NCI-H345 (cell line): ENCODE measurements at places on chromosomes 1 and 21.
A peak's percentile ranks its signal among the peaks of the same experiment; 100 is the strongest.

GRCh38 chr1:204483791-204484190 lies 10.8 kb downstream of the PIK3C2B start:
- DNase-seq = no peak

- DNase-seq = no peak
These were observed 6.2 kb downstream of the DHX9 start for GRCh38 chr1:182845379-182845778.

GRCh38 chr1:225651376-225651871 lies 1.5 kb downstream of the ENAH start:
- DNase-seq = peak; percentile 24

DNA sequence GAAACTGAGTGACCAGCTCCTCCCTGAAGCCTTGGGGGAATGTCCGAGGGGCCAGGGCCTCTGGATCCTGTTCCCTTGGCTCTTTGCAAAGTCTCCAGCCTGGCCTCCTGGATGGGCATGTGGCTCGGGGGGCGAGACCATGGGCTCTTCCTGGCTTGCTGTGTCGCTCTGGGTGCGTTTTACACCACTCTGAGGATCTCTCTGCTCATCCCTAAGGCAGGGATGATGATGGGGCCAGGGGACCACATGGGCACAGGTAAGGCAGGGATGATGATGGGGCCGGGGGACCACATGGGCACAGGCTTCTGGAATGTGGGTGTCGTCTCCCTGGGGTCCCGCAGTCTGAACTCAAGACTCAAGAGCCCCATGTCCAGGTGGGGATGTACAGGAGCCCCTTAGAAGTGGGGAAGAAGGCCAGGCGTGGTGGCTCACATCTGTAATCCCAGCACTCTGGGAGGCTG lies 17.7 kb downstream of the TP73 start:
- DNase-seq = no peak

DNA sequence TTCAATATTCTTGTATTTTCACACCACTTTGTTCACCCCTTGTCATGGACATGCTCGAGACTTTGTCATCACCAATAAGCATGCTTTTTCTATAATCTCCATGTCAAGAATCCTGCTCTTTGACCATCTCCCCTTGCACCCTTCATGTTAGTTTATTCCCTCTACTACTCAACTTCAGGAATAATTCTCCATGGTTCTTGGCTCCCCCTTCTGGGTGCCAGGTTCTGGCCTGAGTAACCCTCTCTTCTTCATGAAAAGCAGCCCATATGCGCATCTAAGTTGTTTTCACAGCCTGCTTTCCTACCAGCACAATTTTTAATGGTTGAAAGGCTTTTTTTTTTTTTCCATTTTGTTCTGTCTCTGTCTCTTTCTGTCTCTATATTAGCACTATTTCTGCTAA lies 160.7 kb downstream of the LEPR start:
- no peak for DNase-seq

GRCh38 chr1:110310300-110310699 lies 28.9 kb upstream of the RBM15 start:
- no peak for DNase-seq

GRCh38 chr1:116201911-116202310 lies 90.7 kb downstream of the MAB21L3 start:
- no peak for DNase-seq

- DNase-seq = no peak
These were observed 54.6 kb downstream of the PRDM2 start for GRCh38 chr1:13754510-13755103.

- no peak for DNase-seq
These were observed 5.5 kb downstream of the TSEN15 start for GRCh38 chr1:184056921-184057555.

DNA sequence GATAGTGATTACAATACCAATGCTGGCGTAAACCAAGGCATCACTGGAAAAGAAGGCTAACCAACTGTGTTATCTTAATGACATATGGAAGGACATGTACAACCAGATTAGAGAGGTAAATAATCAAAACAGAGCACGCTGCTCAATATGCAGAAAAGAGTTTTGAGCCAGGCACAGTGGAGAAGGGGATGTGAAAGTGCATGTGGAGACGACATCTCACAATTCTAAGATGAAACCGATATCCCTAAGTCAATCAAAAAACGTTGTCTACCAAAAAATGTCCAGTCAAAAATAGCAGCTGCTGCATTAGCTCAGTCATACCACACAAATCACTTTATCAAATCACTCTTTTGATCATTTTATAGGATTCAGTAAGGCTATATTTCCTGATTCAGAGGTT lies 116.3 kb upstream of the OLIG2 start:
- DNase-seq = no peak

DNA sequence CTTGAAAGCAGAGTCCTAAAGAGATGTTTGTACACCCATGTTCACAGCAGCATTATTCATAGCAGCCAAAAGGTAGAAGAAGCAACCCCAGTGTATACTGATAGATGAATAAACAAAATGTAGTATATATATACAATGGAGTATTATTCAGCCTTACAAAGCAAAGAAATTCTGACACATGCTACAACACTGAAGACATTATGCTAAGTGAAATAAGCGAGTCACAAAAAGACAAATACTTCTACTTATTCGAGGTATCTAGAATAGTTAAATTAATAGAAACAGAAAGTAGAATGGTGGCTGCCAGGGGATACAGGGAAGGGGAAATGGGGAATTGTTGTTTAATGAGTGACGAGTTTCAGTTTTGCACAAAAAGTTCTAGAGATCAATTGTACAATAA lies 23.5 kb downstream of the COP1 start:
- DNase-seq = no peak

DNA sequence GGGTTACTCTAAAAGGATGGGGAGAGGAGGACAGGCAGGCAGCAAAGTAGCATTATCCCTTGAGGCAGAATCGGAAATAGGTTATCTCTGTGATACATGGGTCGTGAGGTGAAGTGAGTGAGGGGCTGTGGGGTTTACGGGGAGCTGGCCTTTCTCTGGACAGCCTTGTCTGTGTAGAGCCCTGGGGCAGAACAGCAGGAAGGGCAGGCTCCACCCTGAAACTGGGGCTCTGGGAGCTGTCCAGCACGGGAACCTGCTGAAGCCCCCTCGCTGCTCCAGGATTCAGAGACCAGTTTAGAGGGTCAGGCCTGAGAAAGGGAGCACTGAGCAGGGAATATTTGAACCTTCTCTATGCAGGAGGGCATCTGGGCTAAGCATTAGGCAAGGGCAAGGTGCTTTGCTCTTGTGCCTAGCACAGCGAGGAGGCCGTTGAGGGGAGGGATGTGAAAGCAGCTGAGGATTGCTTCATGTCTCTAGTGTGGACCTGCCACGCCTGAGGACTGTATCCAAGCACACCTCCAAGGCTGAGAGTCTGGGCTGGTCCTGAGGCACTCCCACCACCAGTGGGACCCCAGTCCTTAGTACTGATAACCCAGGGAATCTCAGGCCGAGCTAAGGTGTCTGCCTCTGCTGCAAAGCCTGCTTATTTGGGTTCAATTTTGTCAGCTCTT lies 55.8 kb downstream of the NAV1 start:
- no peak for DNase-seq

- no peak for DNase-seq
These were observed 79.8 kb downstream of the WDR4 start for GRCh38 chr21:42799516-42799915.

DNA sequence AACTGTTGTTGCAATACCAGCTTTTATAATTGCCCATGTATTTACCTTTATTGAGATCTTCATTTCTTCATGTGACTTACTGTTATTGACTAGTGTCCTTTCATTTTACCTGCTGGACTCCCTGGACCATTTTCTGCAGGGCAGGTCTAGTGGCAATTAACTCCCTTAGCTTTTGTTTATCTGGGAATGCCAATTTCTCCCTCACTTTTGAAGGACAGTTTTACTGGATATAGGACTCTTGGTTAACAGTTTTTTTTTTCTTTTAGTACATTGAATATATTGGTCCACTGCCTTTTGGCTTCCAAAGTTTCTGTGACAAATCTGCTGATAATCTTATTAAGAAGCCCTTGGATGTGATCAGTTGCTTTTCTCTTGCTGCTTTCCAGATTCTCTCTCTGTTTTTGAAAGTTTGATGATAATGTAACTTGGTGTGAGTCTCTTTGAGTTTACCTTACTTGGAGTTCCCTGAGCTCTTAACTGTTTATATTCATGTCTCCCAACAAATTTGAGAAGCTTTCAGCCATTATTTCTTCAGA lies 56.9 kb downstream of the COL18A1 start:
- no peak for DNase-seq

- no peak for DNase-seq
These were observed 369.6 kb upstream of the ADGRL2 start for GRCh38 chr1:81430955-81431623.

- peak; percentile 80 for DNase-seq
These were observed 103.9 kb upstream of the DUSP10 start for GRCh38 chr1:221845650-221846371.

GRCh38 chr1:107196973-107197562 lies 56.2 kb downstream of the NTNG1 start:
- no peak for DNase-seq

DNA sequence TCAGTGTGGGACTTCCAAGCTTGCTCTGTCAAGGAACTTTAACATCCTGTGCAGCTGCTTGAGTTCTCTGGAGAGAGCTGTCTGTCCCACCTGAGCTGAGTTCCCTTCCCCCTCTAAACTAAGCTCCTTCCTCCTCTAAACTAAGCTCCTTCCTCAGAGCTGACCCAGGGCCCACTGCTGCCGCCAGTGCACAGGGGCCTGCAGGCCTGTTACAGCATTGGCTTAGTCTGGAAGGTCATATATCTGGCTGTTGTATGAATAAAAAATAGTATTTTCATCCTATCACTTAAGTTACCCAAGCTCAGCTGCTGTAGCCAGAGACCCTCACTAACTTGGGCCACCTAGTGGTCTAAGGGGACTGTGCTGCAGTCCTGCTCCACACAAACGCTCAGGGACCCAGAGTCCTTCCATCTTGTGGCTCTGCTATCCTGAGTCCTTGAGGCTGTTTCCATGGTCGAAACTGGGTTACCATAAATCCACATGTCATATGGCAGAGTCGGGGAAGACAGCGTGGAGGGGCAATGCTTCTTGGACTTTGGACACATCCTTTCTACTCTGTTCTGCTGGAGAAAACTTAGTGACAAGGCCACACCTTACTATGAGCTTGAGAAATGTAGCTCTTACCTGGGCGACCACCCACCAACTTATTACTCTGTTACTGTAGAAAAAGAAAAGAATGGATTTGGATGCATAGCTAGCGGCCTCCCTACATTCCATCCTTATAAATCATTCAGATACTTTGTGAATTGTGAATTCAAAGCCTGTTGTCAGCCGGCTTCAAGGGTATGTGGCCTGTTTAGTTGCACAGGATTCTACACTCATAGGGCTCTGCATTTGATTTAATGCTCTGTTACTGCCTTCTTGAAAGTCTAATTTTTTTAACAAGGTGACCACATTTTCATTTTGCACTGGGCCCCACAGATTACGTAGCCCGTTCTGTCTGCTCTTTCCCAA lies 71.4 kb upstream of the GCLM start:
- DNase-seq = peak; percentile 5

DNA sequence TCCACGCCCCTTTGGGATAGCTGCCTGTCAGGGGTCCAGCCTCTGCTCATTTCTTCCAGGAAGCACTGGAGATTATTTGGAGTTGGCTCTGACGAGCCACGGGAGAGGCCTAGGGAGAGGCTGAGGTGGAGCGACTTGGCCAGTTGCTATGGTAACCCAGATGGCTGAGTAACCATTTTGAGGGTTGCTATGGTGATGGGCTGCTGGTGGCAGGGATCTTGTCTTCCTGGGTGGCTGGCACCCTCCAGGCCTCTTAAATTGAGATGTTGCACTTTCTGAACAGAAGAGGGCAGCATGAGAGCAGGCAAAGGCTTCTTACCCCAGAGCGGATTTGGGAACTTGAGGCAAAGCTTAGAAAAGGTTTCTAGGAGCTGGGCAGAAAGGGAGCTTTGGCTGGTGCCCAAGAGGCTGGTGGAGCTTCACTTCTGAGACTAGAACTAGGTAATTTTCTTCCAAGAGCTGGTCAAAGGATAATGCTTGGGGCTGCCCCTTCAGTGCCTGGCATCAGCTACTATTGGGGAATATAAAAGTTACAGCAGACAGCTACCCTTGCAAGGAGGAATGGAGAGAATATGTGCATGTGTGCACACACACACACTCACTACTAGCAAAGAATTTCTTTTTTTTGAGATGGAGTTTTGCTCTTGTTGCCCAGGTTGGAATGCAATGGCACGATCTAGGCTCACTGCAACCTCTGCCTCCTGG lies 72.5 kb downstream of the NDUFS5 start:
- peak; percentile 65 for DNase-seq

DNA sequence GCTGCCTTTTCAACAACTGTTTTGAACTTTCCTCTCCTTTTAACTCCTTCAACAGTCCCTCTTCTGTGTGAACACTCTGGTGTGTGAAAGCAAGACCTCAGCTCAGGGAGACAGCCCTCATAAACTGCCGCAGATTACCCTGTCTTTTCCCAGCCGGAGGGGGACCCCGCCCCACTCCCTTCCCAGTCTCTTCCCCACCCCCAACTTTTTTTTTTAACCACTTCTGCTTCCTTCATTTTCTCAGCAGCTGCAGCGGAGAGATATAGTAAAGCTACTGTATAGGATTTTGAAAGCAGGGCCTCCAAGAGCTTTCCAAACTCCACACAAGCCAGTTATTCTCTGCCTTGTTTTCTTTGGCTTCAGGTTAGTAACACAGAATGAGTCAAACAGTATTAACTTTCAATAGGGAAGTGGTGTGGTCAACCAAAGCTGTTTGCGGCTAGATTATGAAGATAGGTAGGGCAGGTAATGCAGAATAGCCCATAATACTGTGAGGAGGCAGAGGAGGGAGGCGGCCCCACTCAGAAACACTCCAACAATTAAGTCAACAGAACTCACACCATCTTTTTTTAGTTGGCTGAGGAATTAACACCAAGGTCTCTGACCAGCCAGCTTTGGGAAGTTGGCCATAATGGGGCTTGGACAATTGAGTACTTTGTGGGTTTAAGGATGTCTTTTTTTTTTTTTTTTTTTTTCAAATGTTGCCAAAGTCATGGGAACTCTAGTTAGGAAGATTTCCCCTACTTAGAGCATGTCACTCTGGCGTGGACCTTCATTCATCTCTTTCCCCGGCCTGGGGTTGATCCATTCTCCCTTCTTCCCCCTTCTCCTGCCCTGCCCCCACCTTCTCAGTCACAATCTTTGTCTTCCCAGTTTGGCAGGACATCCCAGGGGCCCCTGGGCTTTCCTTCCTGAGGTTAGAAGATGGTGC lies 177.0 kb downstream of the CLIC6 start:
- DNase-seq = no peak

DNA sequence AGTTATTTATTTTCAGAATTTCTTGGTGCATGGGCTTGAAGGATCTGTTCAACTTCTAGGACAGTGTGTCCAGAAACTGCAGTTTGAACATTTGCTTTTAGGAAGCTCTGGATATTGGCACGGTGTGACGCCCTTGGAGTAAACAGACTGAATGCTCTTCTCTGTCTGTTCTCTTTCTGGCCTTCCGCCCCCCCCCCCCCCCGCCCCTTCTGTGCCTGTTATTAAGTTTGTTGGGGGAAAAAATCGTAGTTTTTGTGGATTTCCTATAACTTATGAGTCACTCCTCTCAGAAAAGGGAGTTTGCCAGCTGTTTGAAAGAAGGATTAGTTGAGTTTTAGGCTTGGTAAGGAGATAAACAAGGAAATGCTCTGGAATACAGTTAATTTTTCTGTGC lies 1.2 kb downstream of the KCTD3 start:
- peak; percentile 46 for DNase-seq
